Stimulated activated CD4-positive, alpha-beta T cell treated with anti-CD3 and anti-CD28 coated beads, Interleukin-1b, Interleukin-23, amount 100 ng/mL, for 4 hours (primary cell): ENCODE measurements at places on chromosomes 3 and 15.
A peak's percentile ranks its signal among the peaks of the same experiment; 100 is the strongest.

GRCh38 chr3:193768070-193768394 lies 175.0 kb downstream of the OPA1 start:
- DNase-seq: no peak

- no peak for DNase-seq
Observed at GRCh38 chr3:57805674-57806073, 49.6 kb downstream of the SLMAP start.

- no peak for DNase-seq
Observed at GRCh38 chr15:66956672-66957430, 108.6 kb upstream of the SMAD3 start.

- DNase-seq: no peak
Observed at GRCh38 chr15:91422797-91423196, 322.7 kb downstream of the SV2B start.

GRCh38 chr3:195052939-195053338 lies 218.0 kb downstream of the XXYLT1 start:
- DNase-seq: no peak

DNA sequence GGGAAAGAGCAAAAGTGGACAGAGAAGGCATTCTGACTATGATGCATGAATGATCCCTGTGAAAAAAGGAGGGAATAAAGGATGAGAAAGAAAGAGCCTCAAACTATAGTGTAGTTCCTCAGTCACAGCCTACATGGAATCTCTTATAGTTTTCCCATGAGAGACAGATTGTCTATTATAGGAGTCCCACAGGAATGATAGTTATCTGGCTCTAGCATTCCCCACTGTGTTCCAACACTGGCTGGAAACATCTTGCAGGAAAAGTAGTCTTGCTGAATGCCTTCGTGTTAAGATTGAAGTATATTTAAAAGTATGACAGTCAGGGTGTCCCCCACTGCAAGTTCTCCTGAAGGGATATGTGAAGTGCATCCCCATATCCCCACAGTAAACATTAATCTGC lies 641.5 kb upstream of the NECTIN3 start:
- no peak for DNase-seq

GRCh38 chr3:133970916-133971315 lies 58.8 kb downstream of the SLCO2A1 start:
- DNase-seq: no peak

- peak; percentile 73 for DNase-seq
Observed at GRCh38 chr3:46987743-46988401, 8.4 kb downstream of the NBEAL2 start.

GRCh38 chr15:28081594-28081993 lies 17.5 kb downstream of the OCA2 start:
- no peak for DNase-seq

DNA sequence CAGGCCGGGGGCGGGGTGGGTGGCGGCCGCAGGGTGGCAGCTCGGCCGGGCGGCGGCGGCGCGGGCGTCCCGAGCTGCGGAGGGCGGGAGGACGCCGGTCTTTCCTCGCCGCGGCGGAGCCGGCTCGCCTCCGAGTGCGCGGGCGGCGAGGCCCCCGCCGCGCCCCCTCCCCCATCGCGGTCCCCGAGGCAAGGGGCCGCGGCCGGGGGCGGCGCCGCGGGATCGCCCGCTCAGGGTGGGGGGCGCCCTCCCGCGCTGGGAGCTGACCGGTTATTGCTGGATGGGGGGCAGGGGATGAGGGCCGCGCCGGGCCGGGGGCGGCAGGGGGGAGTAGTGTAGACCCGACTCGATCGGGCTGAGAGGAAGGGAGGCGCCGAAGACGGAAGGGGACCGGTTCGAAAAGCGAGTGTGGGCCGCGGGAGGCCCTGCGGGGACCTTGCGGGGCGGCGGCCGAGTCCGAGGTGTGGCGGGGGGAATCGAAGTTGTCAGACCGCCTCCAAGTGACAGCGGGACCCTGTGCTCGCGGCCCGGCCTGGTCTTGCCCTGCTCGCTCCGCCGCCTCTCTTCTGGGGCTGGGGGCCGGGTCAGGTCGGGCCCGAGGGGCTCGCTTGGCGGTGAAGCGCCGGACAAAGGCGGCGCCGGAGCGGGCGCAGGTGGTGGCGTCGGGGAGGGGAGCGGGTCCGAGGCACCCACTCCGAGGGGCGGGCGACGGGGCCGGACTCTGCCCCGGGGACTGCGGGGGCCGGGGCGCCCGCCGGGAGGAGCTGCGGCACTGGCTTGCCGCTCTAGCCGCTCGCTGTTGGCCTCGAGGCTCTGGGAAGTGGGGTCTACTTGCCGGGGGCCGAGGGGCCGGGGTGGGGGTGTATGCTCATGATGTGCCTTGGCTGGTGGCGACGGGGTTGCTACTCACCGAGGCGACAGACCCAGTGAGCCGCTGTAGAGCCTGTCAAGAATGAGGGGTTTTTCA lies 1.1 kb downstream of the BAHD1 start:
- no peak for DNase-seq

GRCh38 chr3:156610154-156610553 lies 55.2 kb upstream of the SSR3 start:
- DNase-seq: no peak

- DNase-seq: no peak
Observed at GRCh38 chr3:142925140-142925539, 36.3 kb upstream of the PCOLCE2 start.

GRCh38 chr15:65033659-65034269 lies 4.3 kb upstream of the MTFMT start:
- DNase-seq: no peak
